ENCODE measurements at places on chromosomes 6 and 20.

DNA sequence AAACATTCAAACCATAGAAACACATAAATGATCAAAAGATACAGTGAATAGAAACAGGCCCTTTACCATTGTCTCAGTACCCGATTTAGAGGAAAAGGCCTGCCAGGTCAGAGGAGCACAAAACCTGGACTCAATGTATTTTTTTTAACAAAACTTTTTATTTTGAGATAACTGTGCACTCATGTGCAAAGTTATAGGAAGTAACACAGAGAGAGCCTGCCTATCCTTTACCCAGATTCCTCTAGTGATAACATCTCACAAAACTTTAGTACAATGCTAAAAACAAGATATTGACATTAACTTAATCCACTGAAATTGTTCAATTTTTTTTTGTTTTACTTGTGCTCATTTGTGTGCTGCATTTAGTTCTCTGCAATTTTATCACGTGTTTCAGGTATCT lies 36.8 kb upstream of the SAMD3 start:
- DNase-seq: no peak

DNA sequence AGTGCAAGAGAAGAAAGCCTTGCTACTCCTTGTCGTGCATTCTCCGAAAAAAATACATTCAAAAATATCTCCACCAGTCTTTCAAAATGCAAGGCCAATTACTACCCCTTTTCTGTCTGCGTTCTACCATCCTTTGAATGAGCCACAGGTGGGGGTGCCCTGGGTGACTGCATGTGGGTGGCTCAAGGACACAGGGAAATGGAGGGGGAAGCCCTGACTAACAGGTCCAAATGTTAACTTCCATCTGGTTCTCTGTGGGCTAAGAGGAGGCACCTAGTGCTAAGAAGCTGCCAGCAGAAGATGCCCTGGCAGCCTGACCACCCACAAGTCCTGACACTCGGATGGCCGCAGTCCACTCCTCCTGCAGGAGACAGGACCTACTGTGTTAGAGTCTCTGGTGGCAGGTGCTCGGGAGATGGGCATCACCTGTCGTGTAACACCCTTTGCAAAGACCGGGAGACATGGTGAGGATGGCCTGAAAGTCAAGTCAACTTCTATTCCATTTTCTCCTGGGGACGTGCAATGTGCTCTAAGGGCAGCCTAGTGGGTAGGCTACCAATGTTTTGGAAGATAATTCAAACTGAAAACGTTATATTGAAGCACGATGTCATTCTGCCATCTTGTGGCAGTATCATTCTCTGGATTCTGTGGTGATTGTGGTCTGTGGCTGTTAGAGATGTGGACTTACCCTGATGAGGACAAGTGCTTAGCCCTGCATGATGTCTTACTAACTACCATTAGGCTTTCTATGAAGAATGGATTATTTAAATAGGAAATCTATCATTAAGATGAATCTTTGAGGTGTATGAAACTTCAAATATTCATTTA lies 27.4 kb upstream of the IGF2R start:
- DNase-seq: no peak

GRCh38 chr6:41449399-41450245 lies 96.6 kb upstream of the FOXP4 start:
- no peak for DNase-seq

DNA sequence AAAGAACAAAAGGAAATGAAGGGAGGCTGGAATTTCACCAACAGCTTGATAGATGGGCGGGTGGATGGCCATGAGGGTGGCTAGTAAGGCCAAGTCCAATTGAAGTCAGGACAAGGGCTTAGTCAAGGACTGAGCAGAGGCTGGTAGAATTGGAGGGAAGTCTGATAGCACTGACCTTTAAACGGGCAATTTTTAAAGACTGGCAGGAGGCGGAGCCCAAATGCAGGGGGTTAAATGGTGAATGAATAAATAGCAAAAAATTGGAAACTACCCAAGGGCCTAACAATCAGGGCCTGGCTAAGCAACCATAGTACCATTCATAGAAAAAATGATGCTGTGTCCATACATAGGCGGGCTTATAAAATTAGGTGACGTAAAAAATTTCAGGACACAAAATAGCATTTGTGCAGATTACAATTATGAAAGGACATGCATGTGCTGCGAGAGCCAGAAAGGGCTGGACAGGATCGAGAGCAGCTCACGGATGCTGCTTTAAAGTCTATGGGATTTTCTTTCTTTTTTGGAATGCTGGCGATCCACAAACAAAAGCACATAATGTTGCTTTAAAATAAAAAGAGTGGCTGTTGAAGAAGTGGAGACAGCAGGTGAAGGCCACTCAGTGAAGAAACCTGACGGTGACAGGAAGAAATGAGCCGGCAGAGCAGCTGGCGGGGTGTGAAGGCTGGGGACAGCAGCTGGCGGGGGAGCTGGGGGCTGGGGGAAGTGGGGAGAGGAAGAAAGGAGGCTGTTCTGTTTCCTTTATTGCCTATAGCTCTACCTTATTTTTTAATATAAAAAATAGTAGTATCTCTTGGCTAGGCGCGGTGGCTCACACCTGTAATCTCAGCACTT lies 42.8 kb upstream of the TAF8 start:
- no peak for DNase-seq

GRCh38 chr20:10641467-10641866 lies 32.3 kb downstream of the JAG1 start:
- no peak for DNase-seq

Measured in stimulated activated CD4-positive, alpha-beta T cell treated with anti-CD3 and anti-CD28 coated beads, Interleukin-12 subunit alpha, Interleukin-12 subunit beta, amount 100 ng/mL, for 24 hours (primary cell).